Gastroesophageal sphincter (tissue), 4 donors: ENCODE measurements at places on chromosomes 2 and 18. TPM values are rescaled to one million over a fixed set of nuclear protein-coding genes. Genes with fewer than 3 reads are reported as not detected.

The AGXT gene
- total RNA-seq, result not detected

The ADD2 gene
- 2.4 TPM for total RNA-seq

GRCh38 chr2:151374436-151374835 lies 17.0 kb downstream of the TNFAIP6 start:
- no peak for ATAC-seq

DNA sequence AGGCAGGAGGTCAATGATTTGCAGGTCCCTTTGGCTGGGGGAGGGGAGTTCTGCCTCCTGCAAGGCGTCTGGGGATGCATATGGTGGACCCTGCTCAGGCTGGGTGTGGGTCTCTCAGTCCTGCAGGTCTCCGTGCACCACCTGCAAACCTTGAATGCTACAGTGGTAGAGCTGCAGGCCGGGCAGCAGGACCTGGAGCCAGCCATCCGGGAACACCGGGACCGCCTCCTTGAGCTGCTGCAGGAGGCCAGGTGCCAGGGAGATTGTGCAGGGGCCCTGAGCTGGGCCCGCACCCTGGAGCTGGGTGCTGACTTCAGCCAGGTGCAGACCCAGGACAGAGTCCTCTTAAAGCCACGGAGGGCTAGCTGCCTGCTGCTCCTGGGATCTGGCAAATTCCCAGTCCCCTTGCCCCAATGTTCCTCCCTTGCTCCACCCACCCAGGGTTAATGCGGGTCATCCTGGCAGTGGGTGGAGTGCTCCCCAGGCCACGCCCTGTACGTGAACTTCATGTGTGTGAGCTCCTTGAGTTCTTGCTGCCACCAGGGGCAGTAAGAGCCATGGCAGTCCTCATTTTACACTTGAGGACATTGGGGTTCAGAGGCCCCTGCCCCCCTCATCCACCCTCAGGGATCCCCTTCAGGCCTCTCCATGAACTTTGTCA lies 3.1 kb downstream of the PROM2 start:
- ATAC-seq, result no peak

GRCh38 chr2:181891258-181891965 lies at the start of gene ITPRID2:
ITPRID2 (plus strand) TSS chr2:181891730; CDS start chr2:181892067, 337 bp downstream.
- peak; percentile 98 for ATAC-seq

- ATAC-seq, result no peak
Observed at GRCh38 chr2:119486196-119486827, 38.0 kb downstream of the SCTR start.

DNA sequence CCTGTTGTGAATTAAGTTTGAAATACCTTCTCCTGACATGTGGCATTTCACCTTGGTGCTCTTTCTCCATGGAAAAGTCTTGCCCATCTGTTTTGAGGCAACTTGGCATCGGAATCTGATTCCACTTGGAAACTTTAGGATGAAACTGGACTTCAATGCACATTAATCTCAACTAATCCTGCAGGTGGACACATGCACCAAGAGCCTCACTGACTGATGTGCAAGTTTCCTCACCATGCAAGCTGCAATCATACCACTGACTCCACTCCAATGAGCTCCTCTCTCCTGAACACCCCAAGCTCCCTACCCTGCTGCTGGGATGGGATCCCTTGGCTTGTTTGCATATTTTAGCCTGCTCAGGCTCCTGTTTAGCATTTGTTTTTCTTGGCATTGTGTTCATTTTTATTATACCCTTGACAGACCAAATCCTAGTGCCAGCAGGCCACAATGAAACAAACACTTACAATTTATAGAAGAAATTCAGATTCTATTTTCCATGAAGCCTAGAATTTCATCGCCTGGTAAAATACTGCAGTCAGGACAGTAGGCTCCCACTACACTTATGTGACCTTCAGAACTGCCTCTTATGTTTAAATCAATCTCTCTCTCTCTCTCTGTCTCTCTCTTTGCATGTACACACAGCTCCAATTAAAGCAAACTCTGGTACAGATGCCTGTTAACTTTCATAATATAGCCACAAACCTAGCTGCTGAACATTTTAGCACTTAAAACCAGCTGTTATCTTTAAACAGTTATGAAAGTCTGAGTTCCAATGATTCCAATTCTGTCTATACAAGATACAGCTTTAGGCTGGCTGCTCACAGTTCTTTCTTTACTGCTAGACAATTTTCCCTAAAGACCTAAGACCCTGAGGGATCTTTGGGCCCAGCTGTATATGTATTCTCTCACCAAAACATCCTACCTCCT lies 141.5 kb downstream of the OSR1 start:
- ATAC-seq, result no peak

The UGT1A4 gene
- 0.13 TPM for total RNA-seq

GRCh38 chr2:31075941-31076590 lies 62.2 kb downstream of the GALNT14 start:
- ATAC-seq, result no peak

DNA sequence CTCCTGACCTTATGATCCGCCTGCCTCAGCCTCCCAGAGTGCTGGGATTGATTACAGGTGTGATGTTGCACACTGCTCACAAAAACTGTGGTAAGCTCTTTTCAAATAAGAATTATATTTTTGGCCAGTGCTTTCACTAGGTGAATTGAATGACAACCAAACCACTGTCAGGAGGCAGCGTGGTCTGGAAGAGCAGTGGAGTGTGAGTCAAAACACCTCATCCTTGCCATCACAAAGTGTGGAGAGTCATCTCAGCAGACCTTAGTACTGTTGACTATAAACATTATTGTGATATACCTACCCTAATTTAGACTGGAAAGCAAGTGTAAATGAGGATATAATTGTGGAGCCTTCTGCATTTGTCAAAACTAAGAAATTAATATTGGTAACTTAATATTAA lies 61.3 kb downstream of the UBE2E3 start:
- ATAC-seq, result no peak

DNA sequence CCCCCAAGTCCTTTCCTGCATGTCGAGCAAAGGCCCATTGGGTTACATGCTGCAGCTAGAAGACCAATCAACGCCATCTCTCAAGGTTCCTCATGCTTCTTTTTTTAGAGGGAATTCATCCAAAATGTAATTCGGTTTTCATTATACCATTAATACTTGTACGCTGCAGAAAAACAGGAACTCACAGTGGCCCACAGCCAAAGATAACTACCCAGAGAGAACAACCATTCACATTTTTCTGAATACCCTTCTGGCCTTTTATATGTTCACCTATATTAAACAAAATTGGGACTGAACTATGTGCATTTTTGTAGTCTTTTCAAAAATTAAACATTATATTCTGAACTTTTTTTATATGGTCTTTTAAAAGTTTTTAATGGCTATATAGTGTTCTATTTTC lies 25.8 kb downstream of the FARP2 start:
- ATAC-seq, result no peak

DNA sequence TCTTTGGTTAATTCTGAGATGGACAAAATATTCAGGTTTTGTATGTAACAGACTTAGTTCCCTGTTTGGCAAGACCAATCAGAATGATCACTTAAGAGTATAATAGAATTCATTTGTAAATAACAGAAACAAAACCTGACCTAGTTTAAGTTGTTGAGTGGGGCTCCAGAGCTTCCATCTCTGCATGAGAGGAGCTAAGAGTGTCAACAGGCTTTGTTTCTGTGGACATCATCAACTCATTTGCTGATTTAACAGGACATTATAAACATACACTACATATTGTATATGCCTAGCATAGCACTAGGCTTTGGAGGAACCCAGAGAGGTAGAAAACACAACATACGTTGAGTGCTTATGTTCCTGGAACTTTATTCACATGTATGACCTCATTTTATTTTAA lies 75.3 kb upstream of the TRIB2 start:
- ATAC-seq, result no peak

DNA sequence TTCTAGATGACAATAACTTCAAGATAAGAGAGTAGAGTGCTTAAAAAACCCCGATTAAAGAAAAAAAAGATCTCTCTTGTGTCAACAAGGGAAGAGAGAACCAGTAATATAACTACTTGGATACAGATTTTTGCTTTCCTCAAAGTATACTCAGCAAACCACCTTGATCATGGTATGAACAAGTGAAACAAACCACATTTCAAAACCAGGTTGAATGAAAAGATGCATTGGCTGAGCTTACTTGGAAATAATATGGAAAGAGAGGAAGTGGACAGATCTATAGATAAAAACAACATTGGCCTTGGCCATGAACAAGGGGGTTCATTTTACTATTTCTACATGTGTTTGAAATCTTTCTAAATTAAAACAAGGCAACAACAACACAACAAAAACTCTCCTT lies 50.1 kb downstream of the ATP8B1 start:
- no peak for ATAC-seq

GRCh38 chr18:75034937-75035336 lies 174.0 kb downstream of the PTGR3 start:
- no peak for ATAC-seq

The CENPA gene
- total RNA-seq, result not detected

The ANKRD53 gene
- 1.0 TPM for total RNA-seq

- ATAC-seq, result no peak
Observed at GRCh38 chr2:177260379-177260778, 4.1 kb downstream of the NFE2L2 start.

- ATAC-seq, result no peak
Observed at GRCh38 chr2:228665232-228665631, 483.7 kb upstream of the SPHKAP start.

- ATAC-seq, result no peak
Observed at GRCh38 chr2:27727257-27727656, 44.3 kb upstream of the MRPL33 start.

GRCh38 chr2:189621781-189622180 lies 39.5 kb upstream of the ASNSD1 start:
- no peak for ATAC-seq

The KYNU gene
- total RNA-seq, result 4.6 TPM

- ATAC-seq, result no peak
Observed at GRCh38 chr2:44799105-44799504, 142.4 kb upstream of the SIX3 start.

- no peak for ATAC-seq
Observed at GRCh38 chr18:48862132-48862531, 88.6 kb downstream of the SMAD7 start.

DNA sequence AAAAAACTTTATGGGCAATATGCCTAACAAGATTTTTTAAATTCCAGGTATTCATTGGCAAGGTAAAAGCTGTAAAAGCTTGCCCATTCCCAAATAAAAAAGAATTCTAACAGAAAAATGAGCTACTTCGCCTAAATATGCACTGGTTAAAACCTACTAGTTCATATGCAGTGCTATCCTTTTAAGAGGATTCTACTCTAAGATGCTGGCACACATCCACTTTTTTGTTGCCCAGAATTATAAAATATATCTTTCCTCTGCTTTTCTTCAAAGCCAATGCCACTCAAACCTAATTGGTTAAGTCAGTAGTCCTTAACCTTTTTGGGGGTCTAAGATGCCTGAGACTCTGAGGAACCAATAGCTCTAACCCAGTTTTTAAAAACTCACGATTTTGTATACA lies 3.2 kb downstream of the XPO1 start:
- no peak for ATAC-seq

The PRKAG3 gene
- total RNA-seq, result not detected

The CFC1 gene
- not detected for total RNA-seq
